ENCODE measurements at places on chromosomes 13 and 19. TPM values are rescaled to one million over a fixed set of nuclear protein-coding genes. Genes with fewer than 3 reads are reported as not detected.
A peak's percentile ranks its signal among the peaks of the same experiment; 100 is the strongest.

DNA sequence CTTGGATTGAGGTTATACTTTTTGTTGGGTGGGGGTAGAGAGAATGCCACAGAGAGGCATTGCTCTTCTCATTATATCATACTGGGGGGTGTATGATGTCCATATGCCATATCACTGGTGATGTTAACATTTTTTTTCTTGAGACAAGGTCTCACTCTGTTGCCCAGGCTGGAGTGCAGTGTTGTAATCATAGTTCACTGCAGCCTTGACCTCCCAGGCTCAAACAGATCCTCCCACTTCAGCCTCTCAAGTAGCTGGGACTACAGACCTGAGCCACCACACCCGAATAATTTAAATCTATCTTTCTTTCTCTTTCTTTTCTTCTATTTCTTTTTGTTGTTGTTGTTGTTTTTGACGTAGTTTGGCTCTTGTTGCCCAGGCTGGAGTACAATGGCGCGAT lies 4.9 kb upstream of the SNRNP70 start:
- no peak overlapping the region for H3K27ac ChIP-seq
- H3K27me3 ChIP-seq: no peaks in the 10 kb centered on the region
- no peaks in the 10 kb centered on the region for H3K36me3 ChIP-seq
- no peak for DNase-seq
- peaks cover 6% of the 10 kb centered on the region for H3K4me1 ChIP-seq
- no peak overlapping the region for H3K4me3 ChIP-seq

- peak; percentile 78 for DNase-seq
- peaks cover 20% of the 10 kb centered on the region for H3K36me3 ChIP-seq
- H3K4me3 ChIP-seq: no peak overlapping the region
- H3K27me3 ChIP-seq: no peaks in the 10 kb centered on the region
Observed at GRCh38 chr19:33514885-33515551, 6.6 kb downstream of the PEPD start.

DNA sequence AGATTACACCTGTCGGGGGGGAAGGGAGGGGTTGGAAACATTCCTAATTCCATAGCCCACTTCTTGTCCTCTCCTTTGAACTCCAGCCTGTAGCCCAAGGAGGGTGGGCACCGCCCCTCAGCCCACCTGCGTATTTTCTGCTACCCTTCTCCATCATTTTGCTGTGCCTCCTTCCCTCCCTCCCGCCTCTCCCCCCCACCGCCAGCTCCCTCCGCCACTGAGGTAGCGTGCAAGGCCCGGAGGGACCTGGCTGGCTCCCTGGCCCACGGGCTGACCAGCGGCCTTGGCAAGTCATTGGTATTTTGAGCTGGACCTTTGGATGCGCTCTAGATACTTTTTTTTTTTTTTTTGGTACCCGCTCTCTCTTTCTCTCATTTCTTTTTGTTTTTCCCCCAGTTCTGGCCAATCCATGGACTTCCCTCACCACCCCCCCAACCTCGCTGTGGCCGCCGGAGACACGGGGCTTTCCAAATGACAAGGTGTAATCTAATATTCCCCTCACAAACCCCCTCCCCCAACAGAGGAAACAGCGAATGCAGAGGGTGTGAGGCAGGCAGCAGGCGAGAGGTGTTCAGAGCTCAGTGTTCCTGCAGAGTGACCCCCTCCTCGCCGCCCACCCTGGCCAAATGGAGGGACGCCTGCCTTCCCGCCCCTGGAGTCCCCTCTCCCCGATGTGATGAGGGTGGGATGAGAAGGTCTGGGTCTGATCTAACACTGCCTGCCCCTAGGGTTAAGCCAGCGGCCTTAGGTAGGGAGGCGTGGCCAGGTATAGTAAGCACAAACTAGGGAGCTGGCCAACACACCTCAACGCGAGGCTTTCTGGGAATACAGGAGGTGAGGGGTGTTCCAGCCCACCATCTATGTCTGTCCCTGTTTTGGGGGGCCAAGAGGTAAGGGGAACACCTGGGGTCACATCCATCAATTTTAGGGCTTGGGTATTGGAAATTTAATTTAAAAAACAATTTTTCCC lies 89.2 kb downstream of the PTPRS start:
- no peak overlapping the region for H3K4me3 ChIP-seq
- DNase-seq: no peak
- H3K27ac ChIP-seq: no peak overlapping the region
- no peaks in the 10 kb centered on the region for H3K27me3 ChIP-seq
- peaks cover 45% of the 10 kb centered on the region for H3K36me3 ChIP-seq

DNA sequence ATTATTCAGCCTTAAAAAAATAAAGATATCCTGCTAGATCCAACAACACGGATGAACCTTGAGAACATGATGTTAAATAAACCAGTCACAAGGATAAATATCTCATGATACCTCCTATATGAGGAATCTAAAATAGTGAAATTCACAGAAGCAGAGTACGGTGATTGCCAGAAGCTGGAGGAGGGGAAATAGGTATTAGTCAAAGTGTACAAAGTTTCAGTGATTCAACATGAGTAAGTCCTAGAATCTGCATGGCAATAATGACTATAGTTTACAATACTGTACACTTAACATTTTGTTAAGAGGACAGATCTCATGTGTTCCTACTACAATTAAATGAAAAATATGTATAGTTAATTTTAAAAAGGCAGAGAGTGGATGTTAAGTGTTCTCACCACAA lies 206.6 kb upstream of the SLC10A2 start:
- H3K27me3 ChIP-seq: no peaks in the 10 kb centered on the region
- DNase-seq: no peak
- no peak overlapping the region for H3K27ac ChIP-seq
- no peaks in the 10 kb centered on the region for H3K36me3 ChIP-seq
- H3K4me3 ChIP-seq: no peak overlapping the region

DNA sequence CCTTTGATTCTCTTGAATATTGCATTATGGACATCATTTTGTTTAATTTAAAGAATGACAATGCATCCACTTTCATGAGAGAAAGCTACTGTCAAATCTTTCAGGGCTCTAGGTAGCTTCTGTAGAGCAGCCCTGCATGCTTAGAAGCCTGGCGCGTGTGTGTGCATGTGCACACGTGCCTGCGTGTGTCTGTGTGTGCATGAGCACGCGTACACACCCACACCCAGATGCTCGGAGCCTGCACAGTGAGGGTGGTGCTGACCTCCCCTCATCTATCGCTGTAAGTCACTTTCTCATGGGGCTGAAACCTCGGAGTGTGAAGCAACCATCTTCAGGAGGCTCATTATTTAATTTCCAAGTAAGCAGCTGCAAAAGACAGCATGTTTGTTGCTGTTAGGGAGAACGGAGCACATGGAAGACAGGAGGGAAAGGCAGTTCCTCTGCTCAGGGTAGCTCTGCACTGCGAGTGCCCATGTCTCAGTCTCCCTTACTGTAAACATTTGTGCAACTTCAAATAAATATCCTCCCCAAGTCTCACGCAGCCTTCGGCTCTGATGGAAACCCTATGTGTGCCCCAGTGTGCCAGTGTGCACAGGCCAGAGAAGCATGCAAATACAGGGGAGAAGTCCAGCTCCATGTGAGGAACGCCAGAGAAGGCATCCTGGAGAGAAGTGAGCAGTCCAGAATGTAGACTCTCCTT lies 22.8 kb downstream of the TSHZ3 start:
- no peaks in the 10 kb centered on the region for H3K27me3 ChIP-seq
- H3K36me3 ChIP-seq: no peaks in the 10 kb centered on the region
- DNase-seq: no peak
- no peaks in the 10 kb centered on the region for H3K4me1 ChIP-seq

DNA sequence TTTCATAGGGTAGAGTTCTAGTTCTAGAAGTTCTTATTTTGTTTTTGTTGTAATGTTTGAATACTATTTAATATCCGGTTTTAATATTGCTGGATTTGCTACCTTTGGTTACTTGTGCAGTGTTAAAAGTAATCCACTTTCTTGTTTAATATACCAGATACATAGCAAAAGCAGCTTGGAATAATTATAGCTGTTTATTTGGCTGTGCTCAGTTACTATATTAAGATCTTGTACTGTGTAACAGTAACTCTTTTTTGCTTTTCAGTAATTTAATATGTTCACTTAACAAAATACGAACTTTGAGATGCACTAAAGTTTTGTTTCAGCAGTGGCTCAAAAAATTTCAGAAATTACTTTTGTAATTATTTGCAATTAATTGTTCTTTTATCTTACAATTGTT lies 50.9 kb downstream of the AKAP11 start:
- H3K27ac ChIP-seq: no peak overlapping the region
- H3K36me3 ChIP-seq: no peaks in the 10 kb centered on the region
- no peak overlapping the region for H3K4me3 ChIP-seq

Gene GSK3A
- total RNA-seq: 28.5 TPM

Gene LCP1
- total RNA-seq: 42.6 TPM

Gene CSNK1G2
- 35.9 TPM for total RNA-seq

Gene NCAN
- not detected for total RNA-seq
